ENCODE measurements at places on chromosomes 7 and 10. TPM values are rescaled to one million over a fixed set of nuclear protein-coding genes. Genes with fewer than 3 reads are reported as not detected.

The PIP gene
- total RNA-seq, result not detected

The GIMAP8 gene
- total RNA-seq, result 12.0 TPM

The SFRP4 gene
- total RNA-seq, result not detected

The LRRC61 gene
- 6.9 TPM for total RNA-seq

The TAS2R5 gene
- 0.90 TPM for total RNA-seq

The MRPS16 gene
- 32.0 TPM for total RNA-seq

The FRMD4A gene
- total RNA-seq, result 1.3 TPM

DNA sequence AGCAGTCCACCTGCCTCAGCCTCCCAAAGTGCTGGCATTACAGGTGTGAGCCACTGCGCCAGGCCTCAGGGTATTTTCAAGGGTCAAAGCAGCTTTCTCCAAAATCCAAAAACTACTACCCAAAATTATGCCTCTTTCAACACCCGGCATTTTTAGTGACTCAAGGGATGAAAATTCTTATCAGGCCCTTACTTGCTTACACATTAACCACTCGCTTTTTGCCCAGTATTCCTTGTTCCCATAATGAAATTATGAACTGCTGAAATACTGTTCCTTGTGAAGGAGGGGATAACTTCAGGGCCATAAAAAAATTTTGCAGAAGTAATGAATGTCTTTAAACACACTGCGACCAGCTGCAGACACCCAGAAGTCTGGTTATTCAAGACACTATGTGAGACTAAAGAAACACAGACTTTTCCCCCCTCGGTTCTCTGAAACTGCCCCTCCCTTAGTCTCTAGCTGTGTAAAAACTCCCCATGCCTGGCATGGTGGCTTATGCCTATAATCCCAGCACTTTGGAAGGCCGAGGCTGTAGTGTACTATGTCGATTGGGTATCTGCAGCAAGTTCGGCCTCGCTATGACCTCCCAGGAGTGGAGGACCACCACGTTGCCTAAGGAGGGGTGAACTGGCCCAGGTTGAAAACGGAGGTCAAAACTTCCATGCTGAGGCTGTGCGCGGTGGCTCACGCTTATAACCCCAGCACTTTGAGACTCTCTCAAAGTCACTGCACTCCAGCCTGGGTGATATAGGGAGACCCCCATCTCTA is 12.0 kb downstream of the FXYD4 start:
- DNase-seq, result no peak

GRCh38 chr10:72277996-72278667 is 4.4 kb downstream of the DDIT4 start:
- no peak for DNase-seq

- DNase-seq, result no peak
Measured at GRCh38 chr7:137798073-137798763, 48.6 kb downstream of the DGKI start.

DNA sequence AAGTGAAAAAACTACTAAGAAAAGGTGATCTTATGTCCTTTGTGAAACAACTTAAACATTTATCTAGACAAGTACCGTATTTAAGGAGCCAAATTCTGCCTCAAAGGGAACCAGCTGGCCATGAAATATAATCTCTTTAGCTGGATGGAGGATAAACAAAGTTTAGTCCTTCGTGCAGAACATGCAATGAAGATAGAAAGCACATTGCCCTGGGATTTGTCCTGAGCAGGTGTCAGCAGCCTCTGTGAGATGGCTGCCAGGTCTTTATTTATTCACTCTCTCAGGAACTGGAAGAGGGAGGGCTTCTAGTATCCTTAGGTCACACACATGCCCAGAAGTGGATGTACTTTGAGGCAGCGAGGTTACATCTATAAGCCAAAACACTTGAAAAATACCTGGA is 57.4 kb upstream of the CASD1 start:
- DNase-seq, result no peak

DNA sequence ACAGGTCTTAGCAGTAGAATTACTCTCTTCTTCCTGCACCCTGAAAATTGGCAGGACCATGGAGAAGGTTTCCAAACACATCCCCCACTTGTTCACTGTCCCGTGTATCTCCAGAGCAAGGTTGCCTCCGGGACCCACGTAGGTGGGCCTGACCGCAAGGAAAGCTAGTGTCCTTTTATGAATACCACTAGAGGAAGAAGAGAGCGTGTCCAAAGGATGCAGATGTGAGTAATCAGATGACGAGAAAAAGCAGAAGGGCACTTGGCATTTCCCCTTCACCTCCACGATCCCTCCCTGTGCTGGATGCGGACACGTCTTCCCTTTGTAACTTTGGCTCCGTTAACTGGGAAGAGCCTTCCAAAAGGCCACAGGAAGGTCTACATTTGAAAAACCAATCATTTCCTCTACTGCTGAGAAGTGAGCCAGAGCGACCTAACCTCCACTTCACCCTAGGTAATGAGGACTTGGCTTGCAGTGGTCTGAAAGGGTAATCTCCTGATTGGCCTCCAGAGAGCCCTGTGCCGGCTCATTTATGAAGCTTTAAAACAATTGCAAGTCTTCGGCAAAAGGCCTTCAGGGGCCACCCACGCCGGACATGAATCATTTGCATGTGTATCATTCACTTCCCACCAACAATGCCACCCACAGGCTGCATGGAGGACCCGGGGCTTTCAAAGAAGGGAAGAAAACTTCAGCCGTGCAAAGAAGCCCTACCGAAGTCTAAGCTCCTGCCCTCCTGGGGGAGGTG is 55.4 kb downstream of the LYZL1 start:
- DNase-seq, result no peak

- DNase-seq, result no peak
Measured at GRCh38 chr10:95297402-95297801, 6.6 kb upstream of the PDLIM1 start.

GRCh38 chr7:771234-772004 is 44.3 kb upstream of the PRKAR1B start:
- no peak for DNase-seq

DNA sequence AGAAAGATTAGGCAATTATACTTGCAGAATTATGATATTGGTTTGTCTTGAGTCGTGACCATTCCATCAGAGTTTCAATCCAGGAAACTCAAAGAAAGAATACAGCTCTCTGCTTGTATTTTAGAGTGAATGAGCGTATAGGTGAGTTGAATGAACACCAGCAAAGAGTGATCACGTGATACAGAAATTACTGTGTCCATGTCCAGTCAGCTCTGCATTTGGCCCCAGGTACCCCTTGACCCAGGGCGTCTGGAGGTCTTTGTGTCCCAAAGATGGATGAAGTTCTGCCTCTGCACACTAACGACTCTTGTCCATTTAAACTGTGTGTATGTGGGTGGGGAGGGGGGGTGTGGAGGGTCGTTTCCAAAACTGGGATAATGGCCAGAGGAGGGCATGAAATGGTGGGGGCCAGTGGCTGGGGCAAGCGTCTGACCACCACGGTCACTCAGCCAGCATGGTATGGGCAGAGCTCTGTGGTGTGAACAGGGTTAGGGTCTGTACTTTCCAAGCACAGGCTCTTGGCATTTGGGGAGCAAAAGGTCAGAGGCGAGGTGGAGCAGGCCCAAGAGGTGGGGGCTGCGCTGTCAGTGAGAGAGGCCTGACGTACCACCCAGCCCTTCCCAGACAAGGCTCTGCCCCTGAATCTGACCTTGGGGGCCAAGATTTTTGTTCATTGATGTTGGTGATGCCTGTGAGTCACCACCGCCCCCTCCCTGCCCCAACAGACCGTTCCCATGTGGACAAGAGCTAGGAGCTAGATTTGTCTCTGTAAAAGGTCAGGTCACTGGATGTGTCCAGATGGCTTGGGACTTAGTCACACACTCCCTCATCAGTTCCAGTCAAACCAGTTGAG is 1.4 kb downstream of the PTPRE start:
- no peak for DNase-seq

DNA sequence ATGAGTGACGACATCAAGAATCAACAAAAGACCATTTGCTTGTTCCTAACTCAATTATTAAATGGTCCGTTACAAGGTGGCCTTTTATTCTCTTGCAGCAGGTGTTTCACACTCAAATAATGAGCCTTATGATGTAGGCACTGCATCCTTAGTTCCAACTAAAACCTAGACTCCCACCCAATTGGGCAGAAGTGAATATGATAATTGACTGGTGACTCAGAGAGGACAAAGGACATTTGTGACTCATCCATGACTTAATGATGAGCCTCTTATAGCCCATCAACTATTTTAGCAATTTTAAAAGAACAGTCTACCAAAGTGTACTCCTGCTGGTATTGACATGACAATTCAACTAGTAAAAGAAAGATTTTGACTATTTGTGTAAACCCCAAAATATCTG is 1027.8 kb upstream of the PHF14 start:
- no peak for DNase-seq

DNA sequence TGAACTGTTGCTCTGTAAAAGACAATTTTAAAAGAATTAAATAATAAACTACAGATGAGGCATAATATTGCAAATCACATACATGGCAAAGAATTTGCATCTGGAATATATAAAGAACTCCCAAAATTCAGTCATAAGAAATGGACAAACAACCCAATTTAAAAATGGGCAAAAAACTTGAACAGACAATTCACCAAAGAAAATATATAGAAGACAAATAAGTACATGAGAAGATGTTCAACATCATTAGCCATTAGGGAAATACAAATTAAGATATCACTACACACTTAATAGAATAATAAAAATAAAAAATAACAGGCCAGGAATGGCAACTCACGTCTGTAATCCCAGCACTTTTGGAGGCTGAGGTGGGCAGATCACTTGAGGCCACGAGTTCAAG is 22.0 kb upstream of the TNPO3 start:
- DNase-seq, result no peak

DNA sequence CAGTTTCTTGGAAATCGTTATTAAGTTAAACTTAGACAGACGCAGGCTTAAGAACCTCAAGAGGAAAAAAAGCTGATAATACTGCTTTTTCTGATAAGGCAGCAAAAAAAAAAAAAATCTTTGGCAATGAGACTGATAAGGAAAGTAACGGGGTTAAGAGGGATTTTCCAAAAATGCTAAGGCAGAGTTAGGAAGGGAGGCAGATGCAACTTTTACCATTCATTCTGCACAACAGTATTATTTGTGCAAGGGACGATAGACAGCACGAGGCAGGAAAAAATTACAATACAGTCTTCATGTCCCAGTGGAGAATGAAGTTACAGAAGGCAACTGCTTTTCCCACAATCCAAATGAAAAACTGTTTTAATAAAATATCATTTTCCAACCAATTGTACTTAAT is 194.0 kb downstream of the DOCK4 start:
- DNase-seq, result no peak

DNA sequence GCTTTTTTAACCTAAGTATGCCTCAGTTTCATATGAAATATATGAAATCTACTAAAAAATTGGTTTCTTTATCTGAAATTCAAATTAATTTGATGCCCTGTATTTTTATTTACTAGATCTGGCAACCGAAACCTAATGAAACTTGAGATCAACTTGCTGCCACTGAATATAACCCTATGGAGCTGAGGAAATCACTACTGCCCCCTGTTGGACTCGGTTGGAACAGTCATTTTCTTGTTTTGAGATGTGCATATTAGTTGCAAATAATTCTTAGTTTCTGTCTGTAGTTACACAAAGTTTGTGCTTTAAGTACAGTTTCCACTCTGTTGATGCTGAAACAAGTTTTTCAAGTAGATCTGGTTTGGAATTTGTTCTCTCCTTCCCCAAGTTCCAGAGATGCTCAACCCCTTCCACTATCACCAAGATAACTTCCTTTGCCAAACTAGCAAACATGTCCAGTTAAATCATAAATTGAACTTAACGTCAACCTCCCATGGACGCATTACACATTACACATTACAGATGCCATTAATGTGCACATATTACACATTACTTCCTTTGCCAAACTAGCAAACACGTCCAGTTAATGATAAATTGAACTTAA is 22.2 kb upstream of the EXOC4 start:
- no peak for DNase-seq

GRCh38 chr10:59779756-59780533 is 26.7 kb upstream of the MRLN start:
- no peak for DNase-seq

GRCh38 chr7:119256446-119257131 is 1016.4 kb upstream of the KCND2 start:
- DNase-seq, result no peak

- no peak for DNase-seq
Measured at GRCh38 chr10:73979809-73980433, 18.0 kb upstream of the VCL start.

- no peak for DNase-seq
Measured at GRCh38 chr10:33723181-33723580, 388.7 kb upstream of the NRP1 start.

DNA sequence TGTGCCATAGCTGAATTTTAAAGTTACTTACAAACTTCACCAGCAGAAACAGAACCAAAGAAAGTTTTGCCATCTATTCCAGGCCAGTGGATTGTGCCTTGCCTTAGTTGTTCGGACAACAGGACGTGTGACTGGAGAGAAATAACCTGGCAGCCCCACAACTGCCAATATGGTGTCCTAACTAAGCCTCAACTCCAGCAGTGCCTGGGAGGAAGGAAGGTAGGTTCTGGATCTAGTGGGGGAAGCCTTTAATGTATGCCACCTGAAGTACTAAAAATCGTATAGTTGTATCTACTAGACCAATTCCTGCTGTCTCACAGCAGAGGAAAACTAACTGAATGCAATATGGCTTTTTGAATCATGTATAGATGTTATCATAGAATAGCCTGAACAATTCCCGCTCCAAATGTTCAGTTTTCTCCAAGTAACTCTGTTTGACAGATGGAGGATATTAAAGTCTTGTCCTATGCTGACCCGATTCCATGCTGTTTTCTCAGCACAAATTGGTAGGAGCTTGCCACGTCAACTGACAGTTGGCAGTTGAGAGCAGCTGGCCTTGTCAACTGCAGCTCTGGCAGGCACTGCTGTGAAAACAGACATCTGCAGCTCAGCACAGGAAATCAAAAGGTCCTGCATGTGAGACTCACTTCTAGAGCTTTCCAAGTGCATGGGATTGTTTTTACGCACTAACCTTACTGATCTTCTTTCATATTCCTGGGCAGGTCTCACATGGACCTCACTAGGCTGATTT is 84.5 kb upstream of the WNT16 start:
- DNase-seq, result no peak

GRCh38 chr7:69104023-69104422 is 494.3 kb upstream of the AUTS2 start:
- no peak for DNase-seq

GRCh38 chr7:158549616-158550393 is 37.8 kb downstream of the PTPRN2 start:
- no peak for DNase-seq

GRCh38 chr7:116525298-116525912 is 569 bp downstream of the CAV1 start:
- peak; percentile 15 for DNase-seq
